ENCODE measurements at places on chromosomes 2 and 18.

- DNase-seq, result no peak
Observed at GRCh38 chr2:10830641-10831399, 18.2 kb upstream of the PDIA6 start.

- DNase-seq, result no peak
Observed at GRCh38 chr2:197571627-197572271, 55.9 kb downstream of the MOB4 start.

DNA sequence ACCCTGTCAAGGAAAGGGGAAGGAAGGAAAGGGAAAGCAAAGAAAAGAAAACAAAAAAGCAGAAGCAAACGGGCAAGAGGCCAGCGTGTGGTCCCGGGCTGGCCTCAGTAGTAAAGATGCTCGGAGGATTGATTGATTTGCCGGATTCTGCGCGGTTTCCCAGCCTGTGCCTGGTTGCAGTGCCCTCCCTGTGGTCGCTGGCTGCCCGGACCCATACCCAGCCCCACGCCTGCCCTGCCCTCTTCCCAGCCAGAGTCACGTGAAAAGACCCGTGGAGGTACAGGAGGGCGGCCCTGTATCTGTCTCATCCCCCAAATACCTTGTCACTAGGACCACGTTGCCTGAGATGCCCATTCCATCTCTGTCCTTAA is 55.1 kb upstream of the IMP4 start:
- DNase-seq, result no peak

DNA sequence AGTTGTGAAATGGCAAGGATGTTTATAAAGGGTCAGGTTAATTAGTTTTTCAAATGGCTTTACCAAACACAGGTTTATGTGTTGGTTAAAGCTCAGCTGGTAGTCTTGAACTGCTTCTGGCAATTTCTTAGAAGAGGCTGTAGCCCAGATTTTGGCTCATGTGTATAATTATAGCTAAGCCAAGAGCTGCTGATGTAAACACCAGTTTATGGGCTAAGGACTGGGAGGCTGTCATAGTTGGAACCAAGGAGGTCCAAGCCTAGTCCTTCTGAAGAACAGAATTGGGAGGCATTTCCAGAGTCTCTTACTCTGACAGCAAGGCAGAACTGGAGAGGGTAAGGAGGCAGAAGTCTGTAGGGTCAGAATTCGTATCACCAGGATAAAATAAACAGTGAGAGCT is 25.4 kb downstream of the UBE2E3 start:
- no peak for DNase-seq

- DNase-seq, result no peak
Observed at GRCh38 chr2:203442463-203442862, 92.6 kb downstream of the RAPH1 start.

DNA sequence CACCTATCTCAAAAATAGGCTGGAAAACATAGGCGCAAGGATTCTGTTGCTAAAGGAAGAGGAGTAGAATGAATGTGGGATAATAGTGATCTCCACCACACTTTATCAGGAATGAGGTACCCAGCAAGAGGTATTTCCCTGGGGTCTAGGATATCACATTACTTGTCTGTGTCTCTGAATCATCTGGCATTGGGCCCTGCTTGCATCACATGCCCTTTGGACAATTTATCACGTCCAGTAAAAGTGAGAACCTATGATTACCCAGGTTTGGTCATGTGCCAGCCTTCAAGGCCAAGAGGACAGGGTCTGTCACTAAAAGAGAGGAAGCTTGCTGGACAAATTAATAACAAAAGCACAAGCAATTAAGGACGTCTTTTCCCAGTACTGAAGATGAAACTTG is 11.4 kb upstream of the TRAPPC8 start:
- no peak for DNase-seq

DNA sequence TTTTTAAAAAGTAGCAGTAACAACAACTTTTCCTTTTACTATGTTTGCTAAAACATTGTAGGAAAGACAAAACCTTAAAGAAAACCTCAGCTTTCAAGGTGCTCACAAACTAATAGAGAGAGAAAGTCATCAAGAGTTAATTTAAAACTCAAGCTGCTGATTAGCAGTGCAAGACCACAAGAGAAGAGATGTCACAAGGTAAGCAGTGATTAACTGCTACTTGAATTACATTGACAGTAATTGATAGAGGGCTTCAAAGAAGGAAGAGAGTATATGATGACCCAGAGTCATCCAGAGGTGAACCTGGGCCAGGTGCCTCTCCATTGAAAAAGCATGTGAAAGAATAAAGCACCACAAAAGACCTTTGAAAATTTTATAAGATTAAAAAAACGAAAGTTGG is 939.6 kb upstream of the CNTNAP5 start:
- DNase-seq, result no peak

- no peak for DNase-seq
Observed at GRCh38 chr18:58349650-58350049, 279.2 kb downstream of the ALPK2 start.

DNA sequence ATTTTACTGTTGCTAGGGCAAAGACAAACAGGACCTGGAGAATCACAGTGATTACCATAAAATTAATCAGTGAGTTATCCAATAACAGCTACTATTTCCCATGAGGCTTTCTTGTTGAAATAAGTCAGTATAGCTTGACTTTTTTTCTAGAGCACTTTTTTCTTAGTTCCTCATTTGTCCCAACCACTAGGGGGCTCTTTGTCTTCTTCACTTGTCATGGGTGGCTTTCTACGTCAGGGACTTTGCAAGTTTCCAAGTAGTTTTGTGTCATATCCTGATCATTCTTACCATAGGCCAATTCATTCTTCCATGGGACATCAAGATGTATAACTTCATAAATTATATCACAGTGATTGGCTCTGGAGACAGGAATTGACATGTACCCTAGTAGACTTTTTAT is 1019.6 kb upstream of the PIK3C3 start:
- no peak for DNase-seq

GRCh38 chr2:61426267-61426897 is 44.5 kb downstream of the USP34 start:
- DNase-seq, result no peak

DNA sequence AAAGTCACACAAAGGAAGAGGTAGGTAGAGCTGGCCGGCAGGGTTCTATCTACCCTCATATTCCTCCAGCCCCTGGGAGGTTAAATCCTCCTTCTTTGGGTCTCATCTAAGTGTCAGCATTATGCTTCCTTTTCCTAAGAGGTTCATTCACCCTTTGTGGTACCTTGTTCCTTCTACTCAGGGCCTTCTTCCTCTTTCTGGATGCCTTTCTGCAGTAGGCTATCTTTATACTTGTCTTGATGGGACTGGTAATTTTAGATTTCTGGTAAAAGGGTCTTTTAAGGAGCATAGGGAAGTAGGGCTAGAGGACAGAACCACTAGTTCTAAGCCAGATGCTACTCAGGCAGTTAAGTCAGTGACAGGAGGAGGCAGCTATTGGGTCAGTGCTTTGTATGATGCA is 13.7 kb upstream of the TNP1 start:
- DNase-seq, result no peak

GRCh38 chr2:9824956-9825720 is 18.1 kb upstream of the TAF1B start:
- DNase-seq, result no peak

- no peak for DNase-seq
Observed at GRCh38 chr2:20624884-20625485, 25.9 kb downstream of the HS1BP3 start.

DNA sequence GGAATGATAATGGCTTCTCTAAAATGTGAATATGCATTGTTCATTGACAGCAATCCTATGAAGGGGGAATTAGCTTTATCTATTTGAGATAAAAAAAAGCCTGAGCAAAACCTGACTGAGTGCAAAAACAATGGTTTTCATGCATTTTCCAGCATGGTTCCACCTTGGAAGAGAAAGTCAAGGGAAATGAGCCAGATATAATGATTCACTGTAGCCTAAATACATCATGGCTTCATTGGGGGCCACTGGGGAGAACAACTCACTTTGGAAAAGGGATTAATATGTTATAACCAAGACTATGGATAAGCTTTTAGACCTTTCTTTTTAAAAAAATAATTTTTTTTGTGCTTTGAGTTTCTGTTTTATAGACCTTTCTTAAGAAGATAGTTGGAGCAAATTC is 679.7 kb downstream of the NYAP2 start:
- no peak for DNase-seq

- DNase-seq, result no peak
Observed at GRCh38 chr2:195410074-195410671, 246.9 kb upstream of the SLC39A10 start.

- DNase-seq, result peak; percentile 89
Observed at GRCh38 chr2:96531872-96532505, 4.6 kb upstream of the ARID5A start.

- DNase-seq, result no peak
Observed at GRCh38 chr2:213066443-213066743, 85.0 kb downstream of the IKZF2 start.

DNA sequence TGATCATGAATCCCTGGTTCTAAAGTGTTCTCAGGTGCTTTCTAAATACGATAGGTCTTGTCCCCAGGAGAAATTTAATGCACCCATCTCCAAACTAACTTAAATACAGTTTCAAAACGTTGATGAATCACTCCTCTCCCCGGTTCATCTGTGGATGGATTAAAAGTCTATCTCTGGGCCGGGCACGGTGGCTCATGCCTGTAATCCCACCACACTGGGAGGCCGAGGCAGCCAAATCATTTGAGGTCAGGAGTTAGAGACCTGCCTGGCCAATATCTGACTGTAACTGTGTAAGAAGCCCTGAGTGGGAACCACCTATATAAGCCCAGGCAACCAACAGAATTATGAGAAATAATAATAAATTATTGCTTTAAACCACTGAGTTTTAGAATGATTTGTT is 78.7 kb downstream of the LONRF2 start:
- DNase-seq, result no peak

DNA sequence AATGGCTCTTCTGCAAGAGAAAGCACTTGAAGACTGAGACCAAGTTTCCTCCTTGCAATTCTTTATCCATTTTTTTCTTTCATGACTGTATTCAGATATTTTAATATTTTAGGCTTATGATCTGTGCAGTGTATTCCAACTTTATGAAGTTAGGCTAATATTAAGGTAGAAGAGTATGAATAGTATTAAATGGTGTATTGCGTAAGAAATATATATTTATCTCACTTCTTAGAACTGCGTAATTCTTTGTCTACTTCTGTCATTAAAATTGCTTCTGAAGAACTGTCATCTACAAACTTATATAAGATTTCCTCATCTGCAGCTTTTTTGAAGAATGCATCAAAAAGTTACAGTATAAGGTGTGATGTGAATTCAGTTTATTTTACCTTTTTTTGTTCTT is 183.2 kb downstream of the DLGAP1 start:
- no peak for DNase-seq

DNA sequence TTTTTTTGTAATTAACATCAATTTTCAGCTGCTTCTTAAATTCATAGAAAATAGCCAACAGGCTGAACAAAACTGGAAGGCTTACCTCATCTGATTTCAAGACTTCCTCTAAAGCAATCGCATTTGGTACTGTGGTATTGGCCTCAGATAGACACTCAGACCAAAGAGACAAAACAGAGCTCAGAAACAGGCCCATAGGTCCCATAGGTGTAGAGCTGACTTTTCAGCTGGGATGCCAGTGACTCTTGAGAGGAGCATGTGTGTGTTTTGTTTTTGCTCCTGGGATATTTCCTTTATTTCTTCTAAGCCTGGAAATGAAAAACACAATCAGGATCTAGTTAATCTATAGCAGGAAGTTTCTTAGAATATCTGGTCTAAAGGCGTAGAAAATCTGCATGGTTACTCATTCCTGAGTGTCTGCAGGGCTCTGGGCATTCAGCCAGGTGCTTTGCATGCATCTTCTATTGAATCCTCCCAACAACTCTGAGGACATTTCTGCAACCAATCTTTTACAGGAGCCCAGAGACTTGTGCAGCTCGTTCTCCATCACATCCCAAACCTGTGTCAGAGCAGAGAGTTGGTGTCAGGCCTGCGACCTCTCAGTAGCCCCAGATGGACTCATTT is 190.8 kb downstream of the RTP5 start:
- DNase-seq, result peak; percentile 20

All from smooth muscle cell of the brain vasculature (primary cell).